ENCODE measurements at places on chromosomes 3 and 15.

DNA sequence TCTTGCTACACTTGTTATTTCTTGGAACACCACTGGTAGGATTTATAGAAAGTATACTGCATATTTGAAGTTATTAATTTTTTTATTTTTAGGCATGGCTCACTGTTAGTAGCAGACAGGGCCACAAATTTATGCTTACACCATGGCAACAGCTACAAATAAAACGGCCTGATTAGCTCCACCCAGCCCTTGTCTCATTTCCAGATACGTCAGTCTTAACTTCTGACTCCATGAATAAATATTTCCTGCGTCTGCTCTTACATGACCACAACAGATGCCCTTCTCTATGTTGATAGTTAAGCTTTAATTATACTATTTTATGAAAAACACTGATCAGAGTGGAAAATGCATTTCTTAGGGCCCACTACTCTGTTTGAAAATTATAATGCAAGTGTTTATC is 62.3 kb upstream of the CPOX start:
- DNase-seq: no peak

DNA sequence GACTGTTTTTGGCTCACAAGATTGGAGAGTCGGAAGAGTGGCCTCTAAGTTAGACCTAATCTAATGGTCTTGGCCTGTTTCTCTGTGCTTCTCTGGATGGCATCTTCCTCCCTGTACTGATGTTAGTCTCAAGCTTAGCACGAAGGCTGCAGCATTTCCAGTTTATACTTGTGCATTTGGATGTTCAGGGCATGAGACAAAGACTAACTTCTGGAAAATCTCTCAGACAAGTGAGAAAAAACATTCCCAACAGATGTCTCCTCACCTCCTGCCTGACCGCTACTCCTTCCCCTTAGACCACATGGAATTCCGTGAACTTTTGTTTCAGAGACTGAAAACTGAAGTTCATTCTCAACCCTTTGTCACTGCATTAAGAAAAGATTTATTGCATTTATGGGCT is 410.8 kb upstream of the MCTP2 start:
- DNase-seq: no peak

DNA sequence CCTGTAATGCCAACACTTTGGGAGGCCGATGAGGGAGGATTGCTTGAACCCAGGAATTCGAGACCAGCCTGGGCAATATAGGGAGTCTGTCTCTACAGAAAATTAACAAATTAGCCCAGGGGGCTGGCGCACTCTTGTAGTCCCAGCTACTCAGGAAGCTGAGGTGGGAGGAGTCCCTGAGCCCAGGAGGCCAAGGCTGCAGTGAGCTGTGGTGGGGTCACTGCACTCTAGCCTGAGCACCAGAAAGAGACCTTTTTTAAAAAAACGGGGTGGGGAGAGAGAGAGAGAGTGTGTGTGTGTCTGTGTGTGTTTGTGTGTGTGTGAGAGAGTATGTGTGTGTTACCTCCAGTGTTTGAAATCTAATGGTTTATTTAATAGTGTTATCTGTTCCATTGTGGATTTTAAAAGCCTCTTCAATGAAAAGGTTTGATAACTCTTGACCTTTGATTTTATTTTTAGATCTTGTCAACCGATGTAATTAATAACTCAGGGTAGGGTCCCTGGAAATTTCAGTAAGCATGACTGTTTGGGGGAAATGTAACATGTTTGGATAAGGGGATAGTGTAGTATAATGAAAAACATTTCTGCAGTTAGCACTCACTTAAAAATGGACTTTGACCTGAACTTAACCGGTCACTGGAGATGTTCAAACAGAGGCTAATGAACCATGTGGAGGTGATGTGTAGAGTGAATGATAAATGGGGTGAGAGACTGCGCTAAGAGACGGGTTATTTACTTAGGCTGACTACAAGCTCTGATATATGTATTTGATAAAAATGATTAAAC is 29.7 kb downstream of the LRCH3 start:
- DNase-seq: no peak

- DNase-seq: no peak
Observed at GRCh38 chr15:93080451-93080850, 8.6 kb downstream of the RGMA start.

GRCh38 chr15:28014623-28015200 is 84.4 kb downstream of the OCA2 start:
- DNase-seq: no peak

DNA sequence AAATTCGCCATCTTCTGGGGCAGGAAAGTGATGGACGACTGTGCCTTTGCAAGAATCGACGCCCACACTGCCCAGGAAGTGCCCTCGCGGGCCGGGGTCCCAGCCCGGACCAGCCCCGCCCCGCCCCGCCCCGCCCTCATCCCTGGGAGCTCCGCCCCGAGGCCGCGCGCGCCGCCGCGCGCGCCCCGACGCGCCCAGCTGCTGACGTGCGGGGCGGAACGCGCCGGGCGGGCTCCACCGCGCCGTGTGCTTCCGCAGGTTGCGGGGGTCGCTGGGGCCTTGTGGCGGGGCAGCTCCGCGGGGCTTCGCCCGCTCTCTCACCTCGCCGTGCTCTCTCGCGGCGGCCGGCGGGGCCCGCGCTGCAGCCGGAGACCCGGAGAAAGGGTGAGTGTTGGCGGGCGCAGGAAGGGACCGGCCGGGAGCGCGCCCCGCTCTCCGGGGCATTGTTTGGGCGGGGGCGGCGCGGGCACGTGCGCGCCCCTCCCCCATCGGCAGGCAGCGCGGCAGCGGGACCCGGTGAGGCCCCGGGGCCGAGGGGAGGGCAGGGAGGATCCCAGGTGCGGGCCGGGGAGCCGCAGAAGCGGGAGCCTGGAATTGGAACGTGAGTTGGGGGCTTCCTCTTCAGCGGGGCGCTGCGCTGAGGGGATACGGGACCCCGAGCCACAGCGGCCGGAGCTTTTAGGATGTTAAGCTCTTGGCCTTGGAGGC is at the start of gene YEATS2:
Gene YEATS2, plus strand, starts transcription at position 188 of the 708 bp plus-strand sequence. CDS start 17,366 bp downstream, outside the sequence.
- DNase-seq: peak; percentile 82

- no peak for DNase-seq
Observed at GRCh38 chr3:176906046-176906905, 291.0 kb downstream of the TBL1XR1 start.

- no peak for DNase-seq
Observed at GRCh38 chr3:141071681-141072260, 20.6 kb downstream of the SPSB4 start.

DNA sequence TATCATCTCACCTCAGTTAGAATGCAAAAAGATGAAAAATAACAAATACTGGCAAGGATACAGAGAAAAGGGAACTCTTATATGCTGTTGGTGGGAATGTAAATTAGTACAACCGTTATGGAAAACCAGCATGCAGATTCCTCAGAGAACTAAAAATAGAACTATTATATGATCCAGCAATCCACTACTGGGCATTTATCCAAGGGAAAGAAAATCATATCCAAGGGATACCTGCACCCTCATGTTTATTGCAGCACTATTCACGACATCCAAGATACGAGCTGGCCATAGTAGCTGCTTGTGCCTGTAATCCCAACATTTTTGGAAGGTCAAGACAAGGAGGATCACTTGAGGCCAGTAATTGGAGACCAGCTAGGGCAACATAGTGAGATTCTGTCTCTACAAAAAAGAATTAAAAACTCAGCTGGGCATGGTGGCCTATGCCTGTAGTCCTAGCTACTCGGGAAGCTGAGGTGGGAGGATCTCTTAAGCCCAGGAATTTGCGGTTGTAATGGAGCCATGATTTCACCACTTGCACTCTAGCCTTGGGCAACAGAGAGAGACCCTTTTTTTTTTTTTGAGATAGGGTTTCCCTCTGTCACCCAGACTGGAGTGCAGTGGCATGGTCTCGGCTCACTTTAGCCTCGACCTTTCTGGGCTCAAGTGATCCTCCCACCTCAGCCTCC is 26.6 kb downstream of the USP50 start:
- no peak for DNase-seq

DNA sequence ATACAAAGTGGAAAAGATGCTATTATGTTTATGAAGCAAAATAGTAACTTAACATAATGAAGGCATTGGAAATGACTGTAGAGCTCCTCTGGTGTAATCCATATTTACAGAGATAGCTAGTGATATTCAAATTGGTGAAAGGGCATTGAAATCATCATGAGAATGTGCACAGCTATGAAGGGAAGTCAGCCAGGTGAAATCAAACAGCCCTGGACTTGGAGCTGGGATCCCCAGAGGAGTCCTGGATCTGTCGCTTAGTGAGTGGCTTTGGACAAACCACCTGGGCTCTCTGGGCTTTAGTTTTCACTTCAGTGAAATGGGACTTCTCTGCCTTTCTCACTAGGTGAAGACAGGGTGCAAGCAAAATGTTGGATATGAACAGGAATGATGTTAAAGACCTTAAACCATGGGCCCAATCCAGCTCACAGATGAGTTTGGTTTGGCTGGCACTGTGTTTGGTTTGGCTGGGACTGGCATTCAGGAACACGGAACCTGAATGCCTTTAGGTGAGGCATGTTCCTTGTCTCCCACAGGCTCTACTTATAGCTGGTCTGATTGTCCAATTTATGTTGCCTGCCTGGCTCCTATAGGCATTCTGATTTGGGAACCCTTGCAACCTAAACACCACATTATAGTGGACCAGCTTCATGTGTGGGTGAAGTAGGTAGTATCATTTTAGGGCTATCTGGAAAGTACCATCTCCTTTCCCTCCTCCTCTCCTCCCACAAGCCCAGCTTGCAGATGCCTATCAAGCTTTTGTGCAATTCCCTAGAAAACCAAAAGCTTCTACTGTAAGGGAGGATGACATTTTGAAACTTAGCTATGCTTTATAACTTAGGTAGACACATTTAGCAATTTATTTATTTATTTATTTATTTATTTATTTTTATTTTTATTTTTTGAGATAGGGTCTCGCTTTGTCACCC is 110.6 kb upstream of the TNFAIP8L3 start:
- DNase-seq: peak; percentile 55
